Kasumi-1 (cell line): ENCODE measurements at places on chromosomes 7 and 10.

- no peak for DNase-seq
Measured at GRCh38 chr10:3901370-3901769, 116.4 kb upstream of the KLF6 start.

- peak; percentile 50 for DNase-seq
Measured at GRCh38 chr7:38367301-38367890, 94.0 kb upstream of the TARP start.

DNA sequence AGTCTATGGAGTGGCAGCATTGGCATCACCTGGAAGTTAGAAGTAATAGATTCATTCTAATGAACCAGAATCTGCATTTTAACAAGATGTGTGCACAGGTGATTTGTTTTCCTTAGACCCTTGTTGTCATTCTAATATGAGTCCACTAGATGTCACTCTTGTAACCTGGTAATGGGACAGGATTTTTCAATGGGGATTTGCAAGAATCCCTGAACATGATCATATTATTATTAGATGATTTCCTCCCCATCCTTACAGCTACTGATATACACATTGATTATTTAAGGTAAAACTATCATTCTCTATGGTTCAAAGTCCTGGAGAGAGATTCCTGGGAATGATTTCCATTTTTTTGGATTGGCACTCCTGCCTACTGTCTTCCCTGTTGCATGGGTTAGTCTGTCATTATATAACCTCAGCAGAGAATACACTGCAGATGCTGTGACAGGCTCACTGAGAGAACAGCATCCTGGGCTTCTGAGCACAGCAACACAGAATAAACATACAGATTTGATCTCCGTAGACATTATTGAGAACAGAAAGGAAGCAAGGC lies 194.9 kb downstream of the SUGCT start:
- DNase-seq, result peak; percentile 87

GRCh38 chr10:133275684-133276092 lies 980 bp downstream of the ADAM8 start:
- peak; percentile 16 for DNase-seq

DNA sequence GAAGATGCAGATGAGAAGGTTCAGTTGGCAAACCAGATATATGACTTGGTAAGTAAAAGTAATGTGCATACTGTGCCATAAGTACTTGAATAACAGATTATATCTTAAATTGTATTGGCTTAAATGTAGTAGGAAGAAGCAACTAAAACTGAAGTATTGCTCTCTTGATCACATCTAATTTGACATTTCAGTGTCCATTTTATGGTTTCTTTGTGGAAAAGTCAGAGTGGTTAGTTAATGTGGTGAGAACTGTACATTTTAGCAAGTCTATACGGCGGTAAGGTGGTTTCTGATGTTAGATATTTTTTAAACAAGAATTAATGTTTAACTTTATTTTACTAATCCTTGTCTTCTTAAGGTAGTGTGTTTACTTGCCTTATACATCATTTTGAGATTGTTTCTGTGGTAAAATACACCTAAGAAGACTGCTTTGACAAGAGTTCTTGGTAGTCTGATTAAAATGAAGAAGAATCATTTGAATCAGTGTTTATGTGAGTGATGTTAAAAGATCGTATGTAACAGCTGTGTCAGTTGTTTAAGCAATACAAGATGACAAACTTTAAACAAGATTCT lies 5.1 kb downstream of the ING3 start:
- DNase-seq, result no peak

DNA sequence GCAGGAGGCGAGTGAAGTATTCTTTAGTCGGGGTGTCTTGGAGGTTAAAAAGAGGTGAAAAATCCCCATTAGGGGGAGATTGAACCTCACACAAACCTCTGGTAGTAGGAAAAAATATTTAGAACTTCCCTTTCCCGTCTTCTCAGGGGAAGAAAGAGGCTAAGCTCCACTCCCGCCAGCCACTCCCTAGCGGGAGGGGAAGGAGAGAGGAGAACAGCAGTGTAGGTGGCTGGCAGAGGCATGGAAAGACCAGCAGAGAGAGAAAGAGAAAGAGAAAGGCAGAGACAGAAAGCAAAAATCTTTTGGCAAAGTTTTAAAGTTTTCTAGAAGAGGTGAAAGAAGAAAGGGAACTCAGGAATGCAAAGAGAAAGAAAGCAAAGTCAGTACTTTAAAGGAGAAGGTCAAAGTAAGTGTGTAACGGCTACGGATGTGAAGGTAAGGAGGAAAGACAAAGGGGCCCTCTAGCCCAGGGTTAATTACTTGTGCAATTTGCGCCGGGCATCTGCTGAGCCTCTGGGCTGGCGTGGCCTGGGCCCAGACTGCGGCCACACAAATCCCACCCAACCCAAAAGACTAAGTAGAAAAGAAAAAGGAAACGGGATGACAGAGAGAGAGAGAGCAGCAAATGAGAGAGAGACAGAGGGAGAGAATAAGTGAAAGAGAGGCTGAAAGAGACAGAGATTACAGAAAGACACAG lies 72.3 kb upstream of the ZNF746 start:
- peak; percentile 47 for DNase-seq

DNA sequence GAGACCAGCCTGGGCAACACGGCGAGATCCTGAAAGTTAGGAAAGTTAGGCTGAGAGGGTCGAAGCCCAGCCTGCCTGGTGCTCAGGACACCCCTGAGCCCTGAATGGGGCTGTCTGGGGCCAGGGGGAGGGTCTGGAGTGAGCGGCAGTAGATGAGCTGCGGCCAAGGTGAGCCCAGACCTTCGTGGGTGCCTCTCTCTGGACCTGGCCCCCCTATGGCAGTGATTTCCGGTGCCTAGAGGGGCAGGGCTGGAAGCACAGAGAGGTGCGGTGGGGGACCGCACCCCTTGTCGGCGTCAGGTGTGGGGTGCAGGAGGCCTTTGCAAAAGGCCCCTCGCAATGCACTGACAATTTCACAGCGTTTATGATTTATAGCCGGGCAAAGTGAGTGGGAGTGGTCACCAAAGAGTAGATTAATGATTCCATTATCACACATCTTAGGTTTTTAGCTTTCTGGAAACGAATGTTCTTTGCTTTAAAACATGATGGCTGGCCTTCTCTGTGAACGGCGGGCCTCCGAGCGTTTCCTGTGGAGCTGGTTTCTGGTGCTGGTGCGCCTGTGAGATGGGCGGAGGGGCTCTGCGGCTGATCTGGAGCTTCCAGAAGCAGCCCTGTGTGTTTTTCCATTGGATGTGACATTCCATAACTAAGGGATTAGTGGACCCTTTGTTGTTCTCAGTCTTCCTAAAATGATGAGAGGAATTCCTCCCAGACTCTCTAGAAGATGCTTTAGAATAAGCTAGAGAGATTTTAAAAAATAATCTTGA lies 171.0 kb upstream of the ZNF32 start:
- no peak for DNase-seq

DNA sequence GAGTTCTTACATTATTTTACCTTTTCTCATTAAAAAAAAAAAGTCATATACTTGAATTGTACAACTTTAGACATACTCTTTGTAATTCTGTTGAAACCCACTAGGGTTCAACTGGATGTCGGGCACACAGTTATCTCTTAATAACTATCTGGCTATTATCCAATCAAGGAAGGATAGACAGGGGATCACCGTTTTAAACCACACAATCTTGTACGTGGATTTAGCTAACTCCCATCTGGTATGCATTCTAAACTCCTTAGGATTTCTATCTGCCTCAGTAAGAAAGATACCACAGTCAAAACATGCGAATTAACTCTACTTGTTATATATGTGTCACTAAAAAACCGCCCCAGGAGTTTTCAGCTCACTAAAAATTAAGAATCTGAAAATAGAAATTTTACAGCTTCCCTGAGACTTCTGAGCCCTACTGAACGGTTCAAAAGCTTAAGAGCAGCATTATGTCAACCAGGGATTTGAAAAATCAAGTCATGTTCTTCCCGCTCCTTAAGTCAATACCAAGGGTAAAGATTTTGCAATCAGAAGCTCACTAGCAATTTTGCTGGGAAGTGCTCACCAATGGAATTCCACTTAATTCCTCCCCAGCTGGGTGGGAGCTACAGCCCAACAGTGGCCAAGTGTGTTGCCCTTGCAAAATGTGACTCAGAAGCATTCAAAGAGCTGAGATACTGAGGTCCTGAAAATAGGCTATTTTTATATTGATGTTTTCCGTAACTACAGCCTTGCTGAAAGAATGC lies 267.0 kb downstream of the FRMD4A start:
- DNase-seq, result no peak

GRCh38 chr7:116663744-116664143 lies 8.3 kb upstream of the MET start:
- DNase-seq, result no peak

DNA sequence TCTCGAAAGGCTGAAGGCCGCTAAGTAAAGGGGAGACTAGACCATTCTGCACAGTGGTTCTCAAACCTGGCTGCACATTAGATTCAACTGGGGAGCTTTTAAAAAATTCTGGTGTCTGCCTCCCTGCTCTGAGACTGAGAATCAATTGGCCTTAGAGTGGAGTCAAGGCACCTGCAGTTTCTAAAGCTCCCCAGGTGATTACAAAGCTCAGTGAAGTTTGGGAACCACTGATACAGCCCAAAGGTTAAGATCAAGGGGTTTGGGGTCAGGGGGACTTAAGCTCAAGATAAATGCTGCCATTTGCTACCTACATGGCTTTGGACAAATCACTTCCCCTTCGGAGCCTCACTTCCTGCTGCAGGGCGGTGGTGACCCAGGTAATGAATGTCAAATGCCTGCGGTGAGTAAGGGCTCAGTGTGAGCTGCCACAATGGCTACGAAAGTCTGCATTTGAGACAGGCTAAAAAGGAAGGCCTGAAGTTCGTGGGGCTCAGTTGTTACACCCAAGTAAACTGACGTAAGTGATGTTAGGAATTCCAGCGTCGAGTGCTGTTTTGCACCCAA lies 72.3 kb downstream of the TLL2 start:
- no peak for DNase-seq

DNA sequence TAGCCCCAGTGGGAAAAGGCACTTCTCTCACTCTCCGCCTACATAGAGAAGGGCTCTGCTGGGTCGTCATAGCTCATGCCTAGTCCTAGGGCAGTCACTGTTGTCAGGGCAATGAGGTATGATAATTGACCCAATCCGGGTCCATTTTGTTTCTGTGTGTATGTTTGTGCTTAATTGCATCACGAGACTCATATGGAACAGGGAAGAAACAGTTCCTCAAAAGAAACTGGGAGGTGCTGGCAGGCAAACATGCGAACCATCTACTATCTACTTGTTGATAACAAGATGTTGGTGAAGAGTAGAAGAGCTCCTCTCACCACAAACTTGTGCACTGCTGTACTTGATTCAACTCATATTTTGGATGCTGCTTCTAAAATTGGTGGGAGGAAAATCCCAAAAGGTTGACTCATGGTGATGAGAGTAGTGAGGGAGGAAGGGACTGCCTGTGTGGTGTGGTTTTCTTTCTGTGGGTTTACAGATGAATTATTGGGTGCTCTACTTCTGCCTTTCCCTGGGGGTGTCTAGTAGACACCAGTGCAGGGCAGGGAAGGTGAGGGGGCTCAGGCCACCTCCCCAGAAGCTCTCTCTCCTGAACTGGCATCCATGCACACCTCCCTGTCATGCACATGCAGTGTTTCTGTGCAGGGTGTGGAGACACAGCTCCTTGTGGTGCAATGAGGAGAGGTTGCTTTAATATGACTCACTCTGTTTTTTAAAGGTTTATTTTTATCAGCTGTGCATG lies 29.4 kb downstream of the LSMEM1 start:
- peak; percentile 44 for DNase-seq

DNA sequence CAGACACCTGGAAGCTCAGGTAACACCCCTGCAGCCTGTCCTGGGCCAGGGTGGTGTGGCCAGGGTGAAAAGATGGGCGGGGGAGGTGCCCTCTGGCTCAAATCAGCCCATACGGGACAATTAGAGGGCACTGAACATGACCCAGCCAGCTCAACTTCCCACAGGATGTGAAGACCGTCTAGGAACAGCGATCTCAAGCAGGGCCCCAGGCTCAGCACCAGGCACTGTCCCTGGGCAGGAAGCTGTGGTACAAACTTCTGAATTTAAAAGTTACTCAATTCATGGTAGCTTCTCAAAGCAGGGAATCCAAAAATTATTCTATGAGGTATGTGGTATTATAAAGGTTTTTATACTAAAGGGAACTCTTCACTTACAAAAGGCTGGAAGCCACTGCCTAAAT lies 5.1 kb upstream of the GRB10 start:
- DNase-seq, result no peak

DNA sequence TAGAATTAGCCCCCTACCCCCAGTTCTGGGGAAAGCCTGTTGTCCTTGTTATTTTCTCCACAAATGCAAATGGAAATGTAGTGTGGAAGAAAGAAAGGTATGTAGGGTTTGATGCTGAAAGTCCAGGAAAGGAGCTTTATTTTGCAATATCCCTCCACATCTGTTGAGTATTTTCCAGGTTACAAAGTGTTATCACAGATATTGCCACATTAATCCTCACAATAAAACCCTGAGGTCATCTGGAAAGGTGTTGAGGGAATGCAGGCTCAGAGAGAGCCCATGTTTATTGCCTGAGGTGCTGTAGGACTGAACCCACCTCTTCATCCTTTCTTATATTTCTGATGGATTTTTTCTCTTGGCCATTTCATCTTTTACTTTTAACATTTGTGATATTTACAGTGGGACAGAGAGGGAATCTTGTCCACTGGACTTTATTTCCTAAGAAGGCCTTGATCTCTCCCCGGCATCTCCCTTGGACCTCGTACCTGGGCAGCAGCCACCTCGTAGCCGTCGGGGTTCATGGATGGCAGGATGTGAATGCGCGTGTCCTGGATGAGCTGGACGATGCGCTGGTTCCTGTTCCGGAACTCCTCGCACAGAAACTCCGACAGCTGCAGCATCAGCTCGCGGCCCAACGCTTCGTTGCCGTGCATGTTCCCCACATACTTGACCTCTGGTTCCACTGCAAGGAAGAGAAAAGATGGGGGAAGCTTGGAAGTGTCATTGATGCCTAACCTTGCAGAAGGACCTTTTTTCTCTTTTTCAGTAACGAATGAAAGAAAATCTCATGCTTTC lies 6.0 kb downstream of the CPN1 start:
- DNase-seq, result no peak

DNA sequence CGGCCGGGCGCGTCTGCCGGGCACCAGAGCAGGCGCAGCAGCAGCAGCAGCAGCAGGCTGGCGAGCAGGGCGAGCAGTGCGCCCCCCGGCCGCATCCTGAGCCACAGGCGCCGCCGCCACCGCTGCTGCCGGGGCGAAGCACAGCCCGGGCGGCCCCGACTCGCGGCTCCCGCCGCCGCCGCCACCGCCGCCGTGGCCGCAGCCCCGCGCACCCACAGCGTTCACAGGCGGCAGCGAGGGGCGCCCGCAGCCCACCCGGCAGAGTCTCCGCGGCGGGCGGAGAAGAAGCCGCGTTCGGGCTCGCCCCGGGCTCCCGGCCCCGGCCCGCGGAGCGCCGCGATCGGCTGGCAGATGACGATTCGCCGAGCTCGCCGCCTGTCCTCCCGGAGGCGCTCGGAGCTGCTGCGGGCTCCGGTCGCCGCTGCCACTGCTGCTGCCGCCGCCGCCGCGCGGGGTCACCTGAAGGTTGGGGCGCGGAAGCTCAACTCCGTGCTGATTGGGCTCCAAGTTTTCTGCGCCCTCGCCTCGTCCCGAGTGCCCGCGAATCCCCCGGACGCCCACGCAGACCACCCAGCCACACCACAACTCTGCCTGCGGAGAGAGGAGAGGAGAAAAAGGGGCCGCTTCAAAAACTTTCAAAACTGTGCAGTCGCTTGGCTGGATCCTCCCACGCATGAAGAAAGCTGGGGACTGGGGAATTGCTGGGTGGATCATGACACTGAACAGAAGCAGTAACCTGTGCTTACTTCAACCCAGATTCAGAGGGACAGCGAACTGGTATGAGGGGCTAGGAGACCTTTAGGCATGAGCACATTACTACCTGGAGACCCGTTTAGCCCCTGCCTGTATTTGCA lies at the start of gene ST8SIA6:
Gene ST8SIA6 (minus strand): TSS at position 435 of the 854 bp plus-strand sequence. CDS start 340 bp downstream, at position 95.
- DNase-seq, result peak; percentile 38

- peak; percentile 26 for DNase-seq
Measured at GRCh38 chr10:79268742-79269141, 78.5 kb upstream of the PPIF start.

- no peak for DNase-seq
Measured at GRCh38 chr7:139916717-139917395, 87.8 kb downstream of the TBXAS1 start.
